DND-41 (cell line): ENCODE measurements at places on chromosomes 12 and 14.

- H3K4me1 ChIP-seq: peaks cover 32% of the 10 kb centered on the region
- peak; percentile 18 for DNase-seq
- no peak overlapping the region for H3K4me3 ChIP-seq
- peak overlapping the region; percentile 92 for H3K27ac ChIP-seq
These were observed 248.3 kb downstream of the PHLDA1 start for GRCh38 chr12:75783093-75783877.

DNA sequence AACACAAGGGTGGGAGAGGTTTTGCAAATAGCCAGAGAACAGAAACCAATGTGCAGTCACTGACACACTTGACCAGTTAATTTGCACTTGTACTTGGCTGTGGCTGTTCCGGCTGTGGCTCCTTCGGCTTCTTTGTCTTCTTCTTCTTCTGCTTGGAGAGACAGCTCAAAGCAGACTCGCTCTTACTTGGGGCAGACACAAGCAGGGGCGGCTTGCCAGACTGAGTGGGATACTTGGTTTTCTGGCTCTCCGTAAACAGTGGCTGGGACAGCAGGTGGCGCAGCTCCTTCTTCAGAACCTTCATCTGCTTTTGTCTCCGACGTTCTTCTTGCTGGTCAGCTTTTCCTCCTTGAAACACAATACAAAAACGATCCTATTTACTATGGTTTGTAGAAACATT lies 25.0 kb downstream of the OTUB2 start:
- no peak for DNase-seq
- H3K4me3 ChIP-seq: no peak overlapping the region
- no peaks in the 10 kb centered on the region for H3K4me1 ChIP-seq
- H3K36me3 ChIP-seq: peaks cover 97% of the 10 kb centered on the region

DNA sequence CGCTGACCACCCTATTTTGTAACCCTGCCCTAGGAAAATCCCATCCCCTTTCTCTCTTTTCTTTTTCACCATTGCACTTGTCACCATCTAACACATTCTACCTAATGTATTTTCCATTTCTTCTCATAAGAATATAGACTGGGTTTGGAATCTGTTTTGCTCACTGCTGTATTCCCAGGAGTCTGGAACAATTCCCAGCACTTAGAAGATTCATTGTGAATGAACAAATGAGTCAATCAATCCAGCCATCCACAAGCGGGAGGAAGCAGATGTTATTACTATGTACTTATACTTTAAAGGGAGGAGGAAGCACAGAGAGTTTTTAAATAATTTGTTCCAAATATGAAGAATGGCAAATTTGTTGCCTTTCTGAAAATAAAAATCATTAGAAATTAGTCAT lies 142.1 kb downstream of the KIF21A start:
- no peaks in the 10 kb centered on the region for H3K27me3 ChIP-seq
- no peaks in the 10 kb centered on the region for H3K4me1 ChIP-seq
- no peak overlapping the region for H3K4me3 ChIP-seq
- H3K27ac ChIP-seq: no peak overlapping the region
- no peak for DNase-seq

GRCh38 chr12:5592310-5592709 lies 160.4 kb downstream of the NTF3 start:
- DNase-seq: no peak
- H3K4me3 ChIP-seq: no peak overlapping the region
- H3K36me3 ChIP-seq: no peaks in the 10 kb centered on the region

DNA sequence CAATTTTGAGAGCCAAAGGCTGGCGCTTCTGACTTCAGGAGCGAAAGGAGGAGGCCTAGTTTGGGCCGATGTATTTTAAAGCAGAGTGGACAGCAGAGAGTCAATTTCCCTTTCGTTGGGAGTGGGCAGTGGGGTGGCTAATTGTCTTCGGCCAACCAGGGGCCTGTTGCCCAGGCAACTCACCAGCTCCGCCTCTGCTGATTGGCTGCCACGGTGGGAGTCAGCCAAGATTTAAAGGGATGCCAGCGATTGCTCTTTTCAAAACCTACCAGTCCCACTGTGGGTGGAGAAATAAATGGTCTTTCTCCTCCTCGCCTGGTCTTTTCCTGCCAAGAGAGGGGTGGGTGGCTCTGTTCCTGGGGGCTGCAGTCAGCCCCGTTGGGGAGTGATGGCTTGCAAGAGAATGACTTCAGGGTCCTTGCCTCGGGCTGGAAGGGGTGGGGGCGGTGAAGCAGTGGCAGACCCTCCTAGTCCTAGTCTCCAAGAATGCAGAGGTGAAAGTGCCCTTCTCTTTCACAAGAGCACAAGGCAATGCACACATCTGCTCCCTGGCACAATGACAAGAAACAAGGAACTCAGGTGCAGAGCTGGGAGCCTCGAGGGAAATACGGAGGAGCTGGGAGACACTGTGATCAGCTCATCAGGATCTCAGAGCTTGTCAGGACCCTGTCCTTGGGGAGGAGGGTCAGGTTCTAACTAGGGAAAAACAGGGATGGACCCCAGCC lies 37.7 kb downstream of the RASAL1 start:
- peaks cover 57% of the 10 kb centered on the region for H3K36me3 ChIP-seq
- no peak for DNase-seq
- H3K27ac ChIP-seq: peak overlapping the region; percentile 75
- no peaks in the 10 kb centered on the region for H3K27me3 ChIP-seq
- H3K4me3 ChIP-seq: no peak overlapping the region

GRCh38 chr14:53621433-53621832 lies 335.2 kb downstream of the BMP4 start:
- H3K4me3 ChIP-seq: no peak overlapping the region
- no peaks in the 10 kb centered on the region for H3K36me3 ChIP-seq
- no peaks in the 10 kb centered on the region for H3K27me3 ChIP-seq

GRCh38 chr12:132354211-132354981 lies 25.0 kb upstream of the GALNT9 start:
- no peaks in the 10 kb centered on the region for H3K27me3 ChIP-seq
- no peak overlapping the region for H3K27ac ChIP-seq
- no peak for DNase-seq
- H3K4me3 ChIP-seq: no peak overlapping the region
- no peaks in the 10 kb centered on the region for H3K36me3 ChIP-seq

- H3K4me1 ChIP-seq: no peaks in the 10 kb centered on the region
- peaks cover 3% of the 10 kb centered on the region for H3K27me3 ChIP-seq
- DNase-seq: no peak
- no peak overlapping the region for H3K27ac ChIP-seq
- H3K36me3 ChIP-seq: no peaks in the 10 kb centered on the region
These were observed 419.7 kb downstream of the ATP23 start for GRCh38 chr12:58361056-58361455.

DNA sequence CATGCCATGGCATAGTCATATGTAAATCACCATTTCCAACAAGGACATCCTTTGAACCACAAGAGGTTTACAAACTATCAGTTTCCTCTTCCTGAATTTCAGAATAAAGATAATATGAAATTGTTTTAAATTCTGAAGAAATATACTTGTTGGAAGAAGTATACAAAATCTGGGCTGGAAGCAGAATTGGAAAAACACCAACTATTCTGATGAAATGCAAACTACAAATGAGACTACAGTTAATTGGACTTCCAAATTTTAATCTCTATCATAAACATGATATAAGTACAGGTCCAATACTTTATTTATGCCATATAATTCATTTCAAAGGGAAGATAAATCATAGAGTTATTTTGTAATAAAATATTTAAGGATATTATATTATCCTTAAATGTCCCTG lies 80.1 kb downstream of the NOVA1 start:
- no peaks in the 10 kb centered on the region for H3K4me1 ChIP-seq
- H3K27ac ChIP-seq: no peak overlapping the region
- no peaks in the 10 kb centered on the region for H3K27me3 ChIP-seq
- no peak for DNase-seq
- H3K36me3 ChIP-seq: no peaks in the 10 kb centered on the region

DNA sequence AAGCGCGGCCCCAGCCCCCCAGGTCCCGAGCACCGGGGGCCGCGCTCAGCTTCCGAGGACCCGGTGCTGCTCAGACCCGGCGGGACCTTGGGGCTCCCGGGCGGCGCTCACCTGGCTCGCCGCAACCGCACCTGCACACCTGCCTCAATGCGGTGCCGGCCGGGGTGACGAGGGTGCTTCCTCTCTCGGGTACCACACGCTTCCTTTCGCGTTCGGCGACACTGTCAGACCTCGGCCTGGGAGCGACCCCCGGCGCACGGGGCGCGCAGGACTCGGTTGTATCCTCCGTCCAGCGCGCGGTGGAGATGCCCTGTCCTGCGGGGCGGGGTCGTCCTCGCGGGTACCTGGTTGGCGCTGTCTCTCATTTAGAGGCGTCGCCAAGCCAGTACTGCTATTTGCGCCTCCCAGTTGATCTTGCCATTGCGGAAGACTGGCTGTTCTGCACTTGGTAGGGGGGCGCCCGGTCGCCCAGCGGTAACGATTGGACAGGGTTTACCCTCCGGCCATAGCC lies 718 bp downstream of the PACS2 start:
- no peaks in the 10 kb centered on the region for H3K36me3 ChIP-seq
- H3K27ac ChIP-seq: peak overlapping the region; percentile 12; the same call in 1 of the 2 replicates
- peaks cover 33% of the 10 kb centered on the region for H3K4me1 ChIP-seq
- DNase-seq: peak; percentile 40

GRCh38 chr12:18683327-18684013 lies 54.3 kb downstream of the PLCZ1 start:
- no peak overlapping the region for H3K4me3 ChIP-seq
- H3K36me3 ChIP-seq: no peaks in the 10 kb centered on the region
- no peaks in the 10 kb centered on the region for H3K4me1 ChIP-seq
- no peak overlapping the region for H3K27ac ChIP-seq
- no peak for DNase-seq

GRCh38 chr14:92511453-92512238 lies 1.9 kb upstream of the RIN3 start:
- H3K36me3 ChIP-seq: no peaks in the 10 kb centered on the region
- H3K27ac ChIP-seq: no peak overlapping the region
- no peak overlapping the region for H3K4me3 ChIP-seq
- H3K27me3 ChIP-seq: no peaks in the 10 kb centered on the region
- DNase-seq: no peak
- H3K4me1 ChIP-seq: no peaks in the 10 kb centered on the region

- H3K27me3 ChIP-seq: no peaks in the 10 kb centered on the region
- H3K4me1 ChIP-seq: no peaks in the 10 kb centered on the region
- no peak for DNase-seq
These were observed 30.4 kb downstream of the XRCC3 start for GRCh38 chr14:103684871-103685270.

DNA sequence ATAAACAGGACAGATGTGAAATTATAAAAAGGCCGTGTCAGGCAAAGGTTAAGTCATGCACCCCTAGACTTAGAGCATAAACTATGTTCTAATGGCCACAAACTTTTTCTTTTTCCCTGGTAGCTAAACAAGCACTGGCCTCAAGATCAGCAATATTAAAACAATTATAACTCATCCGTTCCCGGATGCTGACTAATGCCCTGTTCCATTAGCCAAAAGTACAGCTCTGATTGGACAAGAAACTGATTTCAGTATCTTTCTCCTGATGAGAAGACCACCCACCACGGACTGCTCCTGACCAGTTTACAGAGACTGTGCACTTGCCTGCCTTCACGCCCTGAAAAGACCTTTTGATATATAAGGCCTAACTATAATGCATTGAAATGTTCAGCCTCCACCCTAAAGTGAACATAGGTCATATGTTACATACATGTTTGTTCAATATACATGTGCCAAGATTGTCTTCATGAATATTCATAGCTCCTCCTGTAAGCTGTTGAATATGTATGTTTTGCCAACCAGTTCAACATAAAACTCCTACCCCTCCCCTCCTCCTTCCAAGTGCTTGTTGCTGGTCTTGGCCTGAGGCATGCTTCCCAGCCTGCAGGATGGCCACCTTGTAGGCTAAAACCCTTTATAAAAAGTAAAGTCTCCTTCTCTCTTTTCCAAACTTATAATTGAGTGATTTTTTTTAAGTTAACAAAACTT lies 162.0 kb downstream of the IPO8 start:
- no peak overlapping the region for H3K4me3 ChIP-seq
- no peak for DNase-seq
- H3K27me3 ChIP-seq: no peaks in the 10 kb centered on the region
- no peak overlapping the region for H3K27ac ChIP-seq

DNA sequence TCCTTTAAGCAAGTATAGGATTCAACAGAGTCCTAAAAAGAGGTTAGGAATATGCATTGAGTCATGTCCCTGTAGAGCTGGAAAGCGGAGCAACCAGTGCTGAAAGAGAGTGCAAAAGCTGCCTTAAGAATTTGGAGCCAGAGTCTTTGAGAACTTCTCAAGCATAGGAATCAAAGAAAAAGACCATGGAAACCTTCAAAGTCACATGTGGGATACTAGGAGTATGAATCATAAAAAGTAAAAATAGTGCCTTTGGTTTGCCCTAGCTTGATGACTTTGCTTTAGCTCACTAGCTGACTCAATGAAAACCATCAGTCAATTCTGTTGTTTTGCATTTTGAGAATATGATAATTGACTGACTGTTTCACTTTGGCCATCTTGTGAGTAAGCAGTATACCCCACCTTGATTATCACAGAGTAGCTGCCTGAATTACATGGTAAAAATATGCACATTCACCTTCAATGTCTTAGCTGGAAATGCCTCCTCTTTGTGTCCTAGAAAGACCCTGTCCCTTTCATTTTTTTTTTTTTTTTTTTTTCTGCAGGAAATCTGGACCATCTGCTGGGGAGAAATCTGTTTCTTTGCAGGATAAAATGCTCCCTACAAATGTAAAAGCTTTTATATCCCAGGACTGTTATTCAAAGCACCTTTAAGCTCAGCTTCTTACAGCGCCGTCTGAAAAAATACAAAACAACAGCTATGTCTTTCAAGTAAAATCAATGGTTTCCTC lies 248.6 kb upstream of the KRR1 start:
- DNase-seq: no peak
- H3K27me3 ChIP-seq: no peaks in the 10 kb centered on the region
- H3K4me3 ChIP-seq: no peak overlapping the region
- H3K4me1 ChIP-seq: peaks cover 4% of the 10 kb centered on the region

- H3K27ac ChIP-seq: no peak overlapping the region
- H3K27me3 ChIP-seq: no peaks in the 10 kb centered on the region
- H3K4me3 ChIP-seq: no peak overlapping the region
- H3K4me1 ChIP-seq: no peaks in the 10 kb centered on the region
These were observed 92.9 kb downstream of the PAWR start for GRCh38 chr12:79597910-79598309.

- DNase-seq: no peak
- H3K27ac ChIP-seq: no peak overlapping the region
- H3K27me3 ChIP-seq: no peaks in the 10 kb centered on the region
- H3K4me1 ChIP-seq: no peaks in the 10 kb centered on the region
- no peak overlapping the region for H3K4me3 ChIP-seq
These were observed 124.4 kb downstream of the FUT8 start for GRCh38 chr14:65536781-65537423.
